ENCODE measurements at places on chromosomes 13 and 19. TPM values are rescaled to one million over a fixed set of nuclear protein-coding genes. Genes with fewer than 3 reads are reported as not detected.

The STRN4 gene
- 77.7 TPM for polyA plus RNA-seq

The SMIM44 gene
- polyA plus RNA-seq, result not detected

The C1QTNF9 gene
- 0.38 TPM for polyA plus RNA-seq

The TNPO2 gene
- polyA plus RNA-seq, result 78.7 TPM

The IGFL1 gene
- not detected for polyA plus RNA-seq

The ZNF222 gene
- 11.8 TPM for polyA plus RNA-seq

All from left kidney (tissue), 8 donors.